ENCODE measurements at places on chromosomes 2 and 18.

- DNase-seq = peak; percentile 3
Observed at GRCh38 chr2:234178330-234179030, 128.0 kb downstream of the SPP2 start.

DNA sequence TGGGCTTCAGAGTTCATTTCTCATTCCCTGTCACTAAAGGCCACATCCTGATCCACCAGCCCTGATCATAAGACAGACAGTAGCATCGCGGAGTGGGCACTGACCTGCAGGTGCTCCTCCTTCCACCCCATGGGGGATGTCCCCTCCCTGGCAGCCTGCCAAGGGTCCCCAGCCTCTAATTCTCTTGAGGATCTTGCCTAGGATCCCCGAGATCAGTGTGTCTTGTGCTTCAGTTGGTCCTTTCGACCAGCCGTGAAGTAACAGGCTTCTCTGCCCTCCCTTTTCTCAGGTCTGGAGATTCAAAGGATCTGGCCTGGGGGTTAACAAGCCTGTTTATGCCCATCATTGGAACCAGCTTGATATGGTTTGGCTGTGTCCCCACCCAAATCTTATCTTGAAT, 74.5 kb downstream of the ALPK2 start:
- no peak for DNase-seq

- DNase-seq = no peak
Observed at GRCh38 chr18:60176259-60176658, 196.3 kb downstream of the MC4R start.

DNA sequence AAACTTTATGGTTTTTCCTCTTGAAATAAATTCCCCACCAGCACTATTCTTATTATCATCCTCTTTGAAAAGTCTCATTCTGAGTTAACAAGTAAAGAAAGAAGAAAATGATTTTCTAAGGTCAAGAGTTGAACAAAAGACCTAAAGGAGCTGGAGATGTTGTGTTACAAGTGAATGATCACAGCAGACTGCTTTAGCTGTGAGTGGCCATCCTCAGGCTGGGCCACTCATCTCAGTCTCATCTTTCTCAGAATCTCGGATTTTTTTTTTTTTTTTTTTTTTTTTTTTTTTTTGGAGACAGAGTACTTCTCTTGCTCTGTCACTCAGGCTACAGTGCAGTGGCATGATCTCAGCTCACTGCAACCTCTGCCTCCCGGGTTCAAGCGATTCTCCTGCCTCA, 133.3 kb downstream of the CDH2 start:
- no peak for DNase-seq

DNA sequence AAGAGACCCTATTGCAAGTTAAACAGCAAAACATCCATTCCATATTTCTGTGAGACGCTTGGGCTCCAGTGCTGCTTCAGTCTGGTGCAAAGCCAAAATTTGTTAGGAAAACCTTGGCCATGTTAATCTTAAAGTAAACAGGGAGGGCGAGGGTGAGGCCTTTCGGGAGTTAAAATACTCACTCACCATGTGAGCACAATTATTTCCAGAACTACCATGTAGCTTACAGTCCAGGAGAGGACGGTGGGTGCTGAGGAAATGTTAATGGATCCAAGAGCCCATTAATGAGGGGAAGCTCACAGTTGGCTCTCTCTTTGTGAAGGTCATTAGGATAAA, 286.4 kb downstream of the SLC8A1 start:
- peak; percentile 35 for DNase-seq

DNA sequence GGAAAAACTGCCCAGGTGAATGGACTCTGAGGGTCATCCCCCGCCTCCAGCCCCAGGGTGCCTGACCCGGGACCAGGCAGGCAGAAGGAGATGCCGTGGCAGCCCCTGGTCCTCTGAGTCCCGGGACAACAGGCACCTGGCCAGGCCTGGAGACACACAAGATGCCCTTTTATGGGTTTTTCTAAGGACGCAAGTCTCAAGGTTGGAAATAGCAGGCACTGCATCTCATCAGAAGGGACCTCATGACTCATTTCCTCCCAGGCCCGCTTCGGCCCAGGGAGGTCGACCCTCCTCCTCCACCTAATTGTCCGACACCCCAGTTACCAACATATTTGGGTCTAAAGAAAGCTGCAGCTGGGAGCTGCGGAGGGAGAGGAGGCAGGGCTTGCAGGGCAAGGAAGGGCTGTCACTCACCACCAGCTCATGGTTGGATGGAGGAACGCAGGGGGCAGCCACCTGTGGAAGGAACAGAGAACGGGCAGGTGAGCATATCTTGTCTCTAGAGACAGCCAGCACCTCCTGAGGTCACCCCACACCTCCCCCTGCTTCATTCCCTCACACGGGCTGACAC, 82.9 kb downstream of the TNS1 start:
- DNase-seq = peak; percentile 70

DNA sequence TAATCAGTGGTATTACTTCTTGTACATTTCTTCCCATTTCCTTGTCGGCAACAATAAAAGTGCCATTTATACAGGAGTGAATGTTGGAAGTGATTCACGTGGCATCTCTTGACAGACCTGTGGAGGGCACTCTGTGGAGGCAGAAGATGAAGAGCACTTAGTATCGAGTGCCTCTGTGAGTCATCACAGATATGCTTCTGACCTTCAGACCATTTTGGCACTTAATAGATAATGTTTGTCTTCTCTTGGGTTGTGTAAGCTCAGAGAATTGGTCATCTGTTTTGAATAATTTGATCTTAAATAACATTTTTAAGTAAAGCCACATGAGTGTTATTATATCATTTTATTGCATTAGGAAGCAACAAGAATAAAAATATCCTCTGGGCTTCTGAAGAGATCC, 305.5 kb downstream of the PTPRM start:
- DNase-seq = peak; percentile 77

DNA sequence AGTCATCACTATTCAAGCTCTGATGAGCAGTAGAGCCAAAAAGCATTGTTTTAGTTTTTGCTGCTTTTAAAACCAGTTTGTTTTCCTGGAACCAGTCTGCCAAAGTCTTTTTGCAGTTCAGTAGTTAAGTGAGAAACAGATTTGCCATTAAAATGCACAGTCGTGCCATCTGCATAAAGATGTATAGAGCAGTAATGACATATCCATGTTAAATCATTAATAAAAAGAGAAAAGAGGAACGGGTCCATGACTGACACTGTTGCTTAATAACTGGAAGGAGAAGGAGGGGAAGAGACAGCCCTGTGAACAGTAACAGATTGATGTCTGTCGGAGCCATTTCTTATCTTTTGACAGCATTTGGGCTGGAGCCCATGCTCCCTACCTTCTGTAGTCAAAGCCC, 704.6 kb downstream of the SATB2 start:
- no peak for DNase-seq
